ENCODE measurements at places on chromosomes 2 and 18.

DNA sequence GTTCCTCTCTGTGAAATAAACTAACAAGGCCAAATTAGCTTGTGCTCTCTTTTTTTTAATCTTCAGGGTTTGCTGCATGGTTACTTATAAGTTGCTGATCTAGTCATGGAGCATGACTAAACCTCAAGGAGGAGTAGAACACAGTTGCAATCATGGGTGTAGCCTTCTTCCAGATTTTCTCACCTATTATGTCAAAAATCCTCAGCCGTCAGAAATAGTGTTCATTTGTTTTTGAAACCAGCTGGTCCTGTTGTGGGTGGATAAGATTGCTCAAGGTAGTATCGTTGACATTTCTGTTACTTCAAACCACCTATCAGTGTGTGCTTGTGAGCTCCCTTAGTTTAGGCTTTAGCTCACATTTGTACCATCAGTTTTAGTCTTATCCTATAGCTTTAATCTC lies 11.2 kb downstream of the RELCH start:
- DNase-seq, result peak; percentile 11

- DNase-seq, result no peak
Measured at GRCh38 chr2:41949091-41949882, 98.5 kb upstream of the PKDCC start.

DNA sequence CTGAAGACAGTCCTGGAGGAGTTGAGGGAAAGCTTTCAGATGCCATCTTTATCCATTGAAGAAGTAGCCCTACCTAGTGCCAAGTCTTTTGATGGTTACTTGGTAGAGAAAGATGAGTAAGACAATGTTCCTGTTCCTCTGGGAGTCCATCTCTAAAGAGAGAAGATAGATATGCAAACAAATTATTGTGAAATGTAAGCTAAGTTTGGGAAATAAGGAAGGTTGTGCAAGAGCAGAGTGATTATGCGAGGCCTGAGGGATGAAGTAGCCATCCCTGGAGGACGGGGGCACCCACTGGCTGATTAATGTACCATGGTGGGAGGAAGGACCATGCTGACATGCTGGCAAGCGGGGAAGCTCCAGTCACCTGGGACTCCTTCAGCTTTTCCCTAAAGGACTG lies 994 bp upstream of the DTNA start:
- no peak for DNase-seq

DNA sequence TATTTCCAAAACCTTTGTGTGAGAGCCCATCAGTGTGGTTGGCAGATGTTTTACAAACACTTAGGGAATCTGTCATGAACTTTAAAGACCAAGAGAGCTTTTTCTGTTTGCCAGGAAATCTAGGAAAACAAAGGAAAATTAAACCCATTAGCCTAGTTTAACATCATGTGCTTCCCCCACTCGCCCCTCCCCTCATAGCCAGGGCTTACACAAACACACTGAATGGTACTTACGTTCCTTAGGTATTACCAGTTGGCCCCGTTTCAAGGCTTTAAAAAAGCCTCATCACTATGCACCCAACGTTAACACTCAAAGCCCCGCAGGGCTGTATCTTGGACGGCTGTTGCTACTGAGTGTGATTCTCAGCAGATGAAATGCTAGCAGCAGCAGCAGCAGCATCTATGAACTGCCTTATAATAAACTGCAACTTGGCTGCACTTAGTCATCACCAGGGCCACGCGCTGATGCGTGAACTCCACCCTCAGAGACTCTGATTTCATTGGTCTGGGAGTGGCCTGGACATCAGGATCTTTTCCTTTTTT lies 20.1 kb upstream of the TTC39C start:
- peak; percentile 82 for DNase-seq

GRCh38 chr2:166572937-166573336 lies 78.9 kb upstream of the SCN7A start:
- peak; percentile 2 for DNase-seq

DNA sequence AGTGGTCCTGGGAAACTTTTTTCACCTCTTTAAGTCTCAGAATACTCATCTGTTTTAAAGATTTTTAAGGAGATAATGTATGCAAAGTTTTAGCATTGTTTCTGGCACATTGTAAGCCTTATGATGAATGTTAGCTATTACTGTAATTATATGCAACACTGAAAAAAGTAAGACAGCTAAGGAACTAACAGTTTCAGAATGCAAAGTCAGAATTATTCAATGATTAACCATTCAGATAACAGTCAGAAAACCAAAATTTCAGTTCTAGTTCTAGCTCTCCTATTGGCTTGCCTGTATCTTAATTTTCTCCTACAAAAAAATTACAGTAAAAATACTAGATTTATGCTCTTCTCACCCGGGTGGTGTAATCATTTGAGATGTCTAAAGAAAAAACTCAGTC lies 101.1 kb downstream of the SLC4A10 start:
- DNase-seq, result no peak
